Liver (tissue), 10 donors: ENCODE measurements at places on chromosomes 4 and X.

- DNase-seq, result no peak
These were observed 72.0 kb upstream of the GPM6A start for GRCh38 chr4:175884048-175884447.

GRCh38 chrX:41512394-41512793 is 65.3 kb downstream of the NYX start:
- DNase-seq, result no peak

- no peak for DNase-seq
These were observed 136.5 kb upstream of the AADAT start for GRCh38 chr4:170226288-170226687.

DNA sequence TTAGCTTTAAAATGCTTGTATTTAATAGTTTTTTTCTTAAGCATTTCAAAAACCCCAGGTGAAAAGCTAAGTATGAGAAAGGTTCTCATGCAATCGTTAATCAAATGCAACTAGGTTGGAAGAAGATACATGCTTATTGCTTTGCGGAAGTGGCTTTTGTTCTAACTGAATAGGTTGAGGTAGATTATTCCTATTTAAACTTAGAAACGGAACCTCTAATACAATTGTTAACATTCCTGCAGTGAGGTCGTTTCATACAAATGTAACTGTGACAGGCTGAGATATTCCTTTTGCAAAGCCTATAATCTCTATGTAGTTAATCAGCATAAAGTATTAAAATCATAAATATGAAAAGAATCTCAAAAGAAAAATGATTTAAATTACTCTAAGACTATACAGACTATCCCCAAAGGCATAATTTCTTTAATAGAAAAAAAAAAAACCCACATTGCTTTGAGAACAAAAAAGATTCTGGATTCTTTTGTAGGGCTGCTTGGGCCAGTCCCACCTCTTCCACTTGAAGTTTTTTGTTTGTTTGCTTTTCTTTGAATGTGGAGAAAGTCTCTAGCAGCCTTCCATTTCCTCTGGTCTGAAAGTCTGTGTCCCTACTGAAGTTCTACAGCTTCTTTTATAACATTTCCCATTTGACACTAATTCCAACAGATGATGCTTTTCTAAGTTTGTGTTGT is 25.6 kb upstream of the SORBS2 start:
- no peak for DNase-seq

DNA sequence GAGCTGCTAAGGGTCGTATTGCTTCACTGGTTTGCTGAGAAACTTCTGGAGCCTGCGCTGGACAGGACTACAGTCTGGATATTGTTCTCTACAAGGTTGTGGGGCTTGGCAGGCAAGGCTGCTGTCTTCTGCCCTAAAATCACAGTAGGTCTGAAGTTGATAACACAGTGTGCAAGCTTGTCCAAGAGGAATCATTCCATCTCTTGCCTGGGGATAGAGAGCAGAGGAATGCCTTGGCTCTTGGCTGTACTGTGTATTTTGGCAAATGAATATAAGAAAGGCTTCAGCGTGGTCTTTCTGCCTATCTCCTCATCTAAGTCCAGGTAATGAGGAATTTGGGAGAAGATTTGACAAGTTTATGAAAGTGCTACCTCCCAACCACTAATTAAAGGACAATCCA is 9.4 kb upstream of the RASL11B start:
- DNase-seq, result no peak

DNA sequence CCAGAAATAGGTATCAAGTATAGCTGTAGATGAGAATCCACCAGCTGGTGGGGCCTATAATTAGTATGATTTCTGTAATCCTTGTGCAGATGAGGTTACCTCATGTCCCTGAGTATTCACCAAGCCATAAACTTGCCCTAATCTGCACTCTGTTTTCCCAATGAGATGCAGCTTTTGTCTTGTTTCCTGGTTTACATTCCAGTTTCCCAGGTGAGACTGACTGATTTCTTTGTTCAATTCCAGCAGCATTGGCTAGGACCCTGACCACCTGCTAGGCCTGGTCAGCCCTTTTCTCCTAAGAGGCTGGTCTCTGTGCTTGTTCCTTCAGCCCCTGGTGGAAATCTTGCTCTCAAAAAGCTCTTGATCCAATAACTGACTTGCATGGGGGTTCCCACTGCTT is 44.6 kb downstream of the GABRB1 start:
- DNase-seq, result no peak

- DNase-seq, result no peak
These were observed 21.1 kb downstream of the PLP1 start for GRCh38 chrX:103797691-103798090.
